ENCODE measurements at places on chromosomes 13 and 19.

- no peak for DNase-seq
Measured at GRCh38 chr13:31179754-31180153, 18.1 kb upstream of the HSPH1 start.

GRCh38 chr19:31303262-31303815 lies 45.9 kb downstream of the TSHZ3 start:
- no peak for DNase-seq

GRCh38 chr19:10655457-10656312 lies 1.5 kb downstream of the ILF3 start:
- no peak for DNase-seq

- peak; percentile 48 for DNase-seq
Measured at GRCh38 chr19:10289167-10289835, 451 bp upstream of the ICAM5 start.

DNA sequence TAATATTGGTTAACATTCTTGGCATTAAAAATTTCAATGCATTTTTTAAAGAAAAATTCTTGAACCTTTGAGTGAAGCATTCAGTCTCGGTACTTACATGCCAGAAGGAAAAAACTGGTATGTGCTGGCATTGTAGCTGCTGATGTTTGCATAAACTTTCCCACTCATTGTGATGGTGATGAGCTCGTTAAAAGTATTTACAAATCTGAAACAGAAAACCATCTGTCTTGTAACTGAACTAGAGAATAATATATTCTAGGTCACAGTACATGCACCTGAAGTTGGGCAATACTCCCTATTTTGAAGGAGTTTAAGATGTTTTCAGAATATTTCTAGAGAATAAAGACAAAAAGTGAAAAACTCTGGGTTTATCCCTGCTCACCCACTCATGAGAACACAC lies 64.1 kb downstream of the SLC15A1 start:
- DNase-seq: no peak

- DNase-seq: no peak
Measured at GRCh38 chr13:53357582-53357981, 329.0 kb downstream of the OLFM4 start.

DNA sequence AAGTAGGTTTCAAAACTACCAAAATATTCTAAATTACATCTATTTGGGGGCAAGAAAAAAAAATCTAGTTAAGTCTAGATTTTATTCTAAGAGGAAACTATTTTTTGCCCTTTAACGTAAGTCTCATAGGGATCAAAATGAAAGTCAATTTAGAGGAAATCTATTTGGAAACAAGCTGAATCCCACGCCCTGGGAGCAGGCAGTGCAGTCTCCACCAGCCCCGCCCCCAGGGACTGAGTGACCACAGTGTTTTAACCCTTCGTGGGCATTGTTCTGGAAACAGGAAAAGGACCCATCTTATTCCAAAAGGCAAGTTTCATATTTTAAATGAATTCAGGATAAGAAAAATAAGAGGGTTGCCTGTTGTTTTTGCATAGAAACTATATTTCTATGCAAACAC lies 209.7 kb downstream of the SPRY2 start:
- DNase-seq: no peak

GRCh38 chr19:2081873-2082810 lies 14.0 kb downstream of the MOB3A start:
- DNase-seq: no peak

DNA sequence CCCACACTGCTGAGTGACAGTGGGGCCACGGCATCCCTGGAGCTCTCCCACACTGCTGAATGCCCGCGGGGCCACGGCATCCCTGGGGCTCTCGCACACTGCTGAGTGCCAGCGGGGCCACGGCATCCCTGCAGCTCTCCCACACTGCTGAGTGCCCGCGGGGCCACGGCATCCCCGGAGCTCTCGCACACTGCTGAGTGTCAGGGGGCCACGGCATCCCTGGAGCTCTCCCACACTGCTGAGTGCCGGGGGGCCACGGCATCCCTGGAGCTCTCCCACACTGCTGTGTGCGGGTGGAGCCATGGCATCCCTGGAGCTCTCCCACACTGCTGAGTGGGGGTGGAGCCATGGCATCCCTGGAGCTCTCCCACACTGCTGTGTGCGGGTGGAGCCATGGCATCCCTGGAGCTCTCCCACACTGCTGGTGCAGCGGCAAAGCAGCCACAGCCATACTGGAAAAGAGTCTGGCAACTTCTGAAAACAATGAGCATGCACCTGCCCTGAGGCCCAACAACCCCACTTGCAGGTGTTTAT lies 8.6 kb downstream of the TUBGCP3 start:
- DNase-seq: no peak

DNA sequence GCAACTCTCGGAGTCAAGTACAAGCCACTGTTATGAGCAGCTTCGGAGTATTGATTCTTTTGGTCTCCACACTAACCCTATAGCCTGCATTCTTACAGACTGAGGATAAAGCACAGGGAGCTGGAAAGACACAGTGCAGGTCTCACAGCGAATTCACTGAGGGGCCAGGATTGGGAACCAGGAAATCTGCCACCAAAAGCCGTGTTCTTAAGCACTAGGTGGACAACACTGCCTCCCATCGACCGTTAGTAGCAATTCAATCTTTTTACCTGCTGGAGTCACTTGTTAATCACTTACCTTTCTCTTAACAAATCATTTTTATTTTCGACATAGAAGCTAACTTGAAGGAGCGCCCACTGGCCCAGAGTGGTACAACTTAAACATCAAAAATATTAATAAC lies 6.3 kb downstream of the PMIS2 start:
- no peak for DNase-seq

- no peak for DNase-seq
Measured at GRCh38 chr13:48576448-48577010, 43.6 kb upstream of the RCBTB2 start.

DNA sequence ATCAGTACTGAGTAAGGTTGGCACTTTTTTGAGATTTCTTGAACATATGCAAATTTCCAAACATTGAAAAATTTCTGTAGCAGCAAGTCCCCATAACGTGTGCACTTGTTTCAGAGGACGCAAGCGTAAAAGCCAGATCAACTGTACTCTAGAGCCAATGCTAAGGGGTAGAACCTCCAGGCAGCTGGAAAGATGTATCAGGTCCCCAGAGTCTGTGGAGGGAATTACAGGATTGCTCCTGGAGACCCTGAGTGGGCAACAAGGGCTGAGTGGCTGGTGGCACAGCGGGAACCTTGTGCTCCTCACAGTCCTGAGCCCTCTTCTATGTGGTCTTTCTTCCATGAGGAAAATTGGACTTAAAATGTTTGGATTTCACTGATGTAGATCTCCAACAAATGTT lies 53.9 kb upstream of the AMER2 start:
- no peak for DNase-seq

DNA sequence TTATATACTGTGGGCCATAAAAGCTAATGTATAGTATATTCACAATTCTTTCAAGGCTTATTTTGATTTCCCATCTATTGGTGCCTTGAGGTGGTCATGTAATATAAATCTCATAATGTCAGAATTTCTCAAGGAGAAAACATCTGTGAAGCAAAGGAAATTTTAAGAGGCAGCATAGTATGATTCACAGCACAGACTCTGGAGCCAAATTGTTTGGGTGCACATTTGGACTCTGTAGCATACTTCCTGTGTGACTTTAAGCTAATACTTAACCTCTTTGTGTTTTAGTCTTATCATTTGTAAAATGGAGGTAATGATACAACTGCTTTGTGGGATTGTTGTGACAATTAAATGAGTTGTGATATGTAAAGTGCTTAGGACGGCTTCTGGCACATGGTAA lies 67.6 kb downstream of the PIBF1 start:
- DNase-seq: no peak

- DNase-seq: no peak
Measured at GRCh38 chr13:67277581-67277980, 47.4 kb upstream of the PCDH9 start.

DNA sequence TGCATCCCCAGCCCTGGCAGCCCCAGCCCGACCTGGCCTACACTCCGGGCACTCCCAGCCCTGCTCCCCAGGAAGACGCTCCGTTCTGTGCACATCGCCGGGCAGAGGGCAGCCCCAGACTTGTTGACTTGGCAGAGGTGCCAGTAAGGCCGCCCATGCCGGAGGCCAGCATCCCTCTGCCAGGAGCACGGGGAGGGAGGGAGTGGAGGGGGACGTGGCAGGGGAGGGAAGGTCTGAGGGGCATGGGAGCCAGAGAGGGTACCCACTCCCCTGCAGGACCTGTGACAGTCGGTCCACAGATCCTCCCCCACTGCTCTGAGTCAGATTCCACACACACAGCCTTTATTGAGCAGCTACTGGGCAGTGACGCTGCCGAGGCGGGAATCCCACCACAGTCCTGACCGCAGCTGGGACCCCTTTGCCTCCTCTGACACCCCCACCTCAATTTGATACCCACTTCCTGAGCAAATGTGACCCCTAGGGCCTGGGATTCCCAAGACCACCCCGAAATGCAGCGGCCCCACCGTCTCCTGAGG lies 1.9 kb upstream of the NKPD1 start:
- DNase-seq: no peak

DNA sequence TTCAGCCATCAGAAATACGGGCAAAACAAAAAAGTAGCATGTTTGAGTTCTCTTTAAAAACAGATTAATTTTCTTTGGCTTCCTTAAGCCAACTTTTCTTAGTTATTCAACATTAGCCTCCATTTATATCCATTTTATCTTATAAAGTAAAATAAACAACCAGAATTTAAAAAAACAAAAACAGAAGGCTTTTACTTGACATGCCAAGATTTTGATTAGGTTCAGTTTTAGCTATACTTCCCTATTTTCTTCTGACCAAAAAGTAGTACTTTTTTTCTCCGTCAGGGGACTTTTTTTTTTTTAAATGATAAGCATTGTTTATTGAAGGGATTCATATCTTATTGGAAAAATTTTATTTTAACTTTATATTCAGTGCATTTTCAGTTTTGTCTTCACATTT lies 18.1 kb downstream of the RNASEH2B start:
- no peak for DNase-seq

DNA sequence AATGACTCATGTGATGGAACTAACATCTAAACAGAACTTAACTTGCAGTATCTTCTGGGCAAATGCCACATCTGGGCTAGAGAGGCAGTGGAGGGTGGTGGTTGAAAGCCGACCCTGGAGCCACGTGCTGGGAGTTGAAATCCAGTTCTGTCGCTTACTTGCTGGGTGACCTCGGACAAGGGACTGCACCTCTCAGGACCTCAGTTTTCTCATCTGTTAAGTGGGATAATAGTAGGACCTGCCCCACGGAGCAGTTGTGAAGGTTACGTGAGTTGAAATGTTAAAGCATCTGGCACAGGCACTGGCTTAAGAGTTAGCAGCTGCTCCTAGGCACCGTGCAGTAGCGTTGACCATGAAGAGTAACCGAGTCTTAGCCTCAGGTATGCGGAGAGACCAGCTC lies 76.1 kb downstream of the SIPA1L3 start:
- no peak for DNase-seq

DNA sequence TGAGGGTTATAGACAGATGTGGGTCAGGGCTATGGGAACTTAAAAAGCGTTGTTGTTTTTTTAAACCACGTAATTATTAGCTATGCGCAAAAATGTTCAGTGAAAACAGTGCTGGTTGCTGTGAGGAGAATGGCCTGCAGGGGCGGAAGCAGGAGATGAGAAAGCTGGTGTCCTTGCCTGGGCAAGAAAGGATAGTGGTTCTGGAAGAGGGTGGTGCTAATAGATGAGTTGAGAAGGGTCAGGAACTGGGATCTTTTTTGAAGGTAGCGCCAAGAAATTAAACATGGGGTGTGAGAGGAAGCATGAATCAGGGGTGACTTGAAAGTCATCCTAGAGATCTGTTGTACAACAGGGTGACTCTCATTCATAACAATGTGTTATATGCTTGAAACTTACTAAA lies 4.8 kb upstream of the SMG9 start:
- no peak for DNase-seq

DNA sequence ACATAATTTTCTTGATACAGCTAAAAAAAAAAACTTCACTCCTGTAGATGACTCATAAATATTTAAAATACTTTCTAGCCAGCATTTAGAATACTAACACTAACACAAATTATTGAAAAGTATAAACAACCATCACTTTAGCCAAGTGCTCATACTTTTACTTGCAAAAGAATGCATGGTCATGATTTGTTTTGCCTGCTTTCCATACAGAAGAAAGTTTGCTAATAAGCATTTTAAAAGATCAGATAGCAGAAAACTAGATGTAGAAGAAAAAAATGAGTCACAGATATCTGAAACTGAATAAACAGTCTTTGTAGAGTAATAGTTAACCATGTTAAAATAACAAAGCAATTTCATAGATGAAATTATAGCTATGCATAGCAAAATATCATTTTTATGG lies 2280.4 kb upstream of the PCDH20 start:
- DNase-seq: no peak

DNA sequence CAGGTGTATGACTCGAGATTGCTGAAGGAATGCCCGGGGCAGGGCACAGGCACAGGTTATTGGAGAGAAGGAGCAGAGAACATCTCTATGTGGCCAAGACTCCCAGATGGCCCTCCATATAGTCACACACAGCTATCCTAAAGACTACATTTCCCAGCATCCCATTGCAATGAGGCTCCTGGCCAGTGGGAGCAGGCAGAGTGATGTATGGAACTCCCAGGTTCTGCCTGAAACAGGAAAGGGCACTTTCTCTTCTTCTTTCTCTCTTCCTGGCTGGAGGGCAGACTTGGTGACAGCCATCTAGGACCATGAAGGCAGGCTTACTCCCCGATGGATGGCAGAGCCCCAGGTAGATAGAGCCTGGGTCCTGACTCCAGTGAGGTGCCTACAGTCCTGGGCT lies 13.5 kb downstream of the PPP1R13L start:
- DNase-seq: no peak

DNA sequence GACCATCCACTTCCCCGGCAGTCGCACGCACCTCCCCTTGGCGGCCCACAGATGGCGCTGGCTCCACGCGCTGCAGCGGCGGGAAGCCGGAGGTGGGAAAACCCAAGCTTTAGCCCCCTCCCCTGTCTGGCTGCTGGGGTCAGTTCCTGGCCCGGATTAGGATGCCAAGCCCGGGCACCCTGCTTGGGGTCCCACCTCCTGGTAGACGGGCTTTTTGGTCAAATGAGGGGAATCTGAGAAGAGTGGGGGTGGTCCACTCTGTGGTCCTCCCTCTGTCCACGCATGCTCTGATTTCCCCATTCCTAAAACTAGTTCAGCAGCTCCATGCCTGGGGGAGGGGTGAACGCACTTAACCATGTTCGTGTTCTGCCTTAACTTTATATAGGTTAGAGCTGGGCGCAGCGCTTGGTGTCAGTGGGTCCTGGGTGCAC lies 8.1 kb upstream of the ADGRE2 start:
- peak; percentile 17 for DNase-seq

GRCh38 chr13:49046002-49046401 lies 70.3 kb downstream of the FNDC3A start:
- no peak for DNase-seq

DNA sequence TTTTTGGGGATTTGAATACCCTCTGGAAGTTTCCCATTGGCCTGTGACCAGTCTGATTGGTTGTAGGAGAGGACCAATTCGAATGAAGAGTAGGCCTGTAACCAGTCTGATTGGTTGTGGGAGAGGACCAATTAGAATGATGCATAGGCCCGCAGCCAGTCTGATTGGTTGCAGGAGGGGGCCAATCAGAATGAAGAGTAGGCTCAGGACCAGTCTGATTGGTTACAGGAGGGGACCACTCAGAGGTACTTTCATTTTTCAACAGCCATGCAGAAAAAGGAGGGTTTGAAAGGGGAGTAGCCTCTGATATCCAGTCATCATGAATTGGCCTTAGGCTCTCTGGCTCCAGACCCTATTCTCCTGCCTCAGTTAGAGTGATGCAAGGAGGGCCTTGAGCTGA lies 30.4 kb upstream of the SLC1A5 start:
- DNase-seq: peak; percentile 8

- DNase-seq: no peak
Measured at GRCh38 chr13:109192306-109192705, 562.9 kb downstream of the MYO16 start.

- DNase-seq: no peak
Measured at GRCh38 chr19:37361994-37362393, 8.9 kb upstream of the ZNF527 start.
